ENCODE measurements at places on chromosomes 7 and 10.

DNA sequence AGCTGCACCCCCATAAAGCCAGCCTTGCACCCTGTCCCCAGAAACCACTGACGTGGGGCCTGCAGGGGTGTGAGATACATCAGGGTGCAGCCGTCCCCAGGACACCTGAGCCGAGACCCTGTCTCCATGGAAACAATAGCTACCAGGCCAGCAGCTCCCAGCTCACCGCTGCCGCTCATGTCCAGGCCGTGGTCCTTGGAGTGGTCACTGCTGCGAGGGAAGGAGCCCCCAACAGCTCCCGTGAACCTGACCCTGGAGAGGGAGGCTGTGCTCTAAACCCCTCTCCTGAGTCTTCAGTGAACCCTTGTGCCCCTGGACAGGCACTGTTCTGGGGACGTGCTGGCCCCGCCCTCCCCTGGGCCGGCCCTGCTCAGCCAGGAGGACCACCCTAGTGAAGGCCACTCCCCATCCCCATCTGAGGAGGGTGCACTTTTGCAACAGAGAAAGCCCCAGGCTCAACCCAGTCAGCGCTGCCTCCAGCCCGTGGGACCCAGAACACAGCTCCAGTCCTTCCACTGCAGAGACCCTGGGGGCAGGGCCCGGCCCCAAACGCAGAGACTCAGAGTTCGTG lies 19.6 kb upstream of the INPP5A start:
- no peak for DNase-seq

DNA sequence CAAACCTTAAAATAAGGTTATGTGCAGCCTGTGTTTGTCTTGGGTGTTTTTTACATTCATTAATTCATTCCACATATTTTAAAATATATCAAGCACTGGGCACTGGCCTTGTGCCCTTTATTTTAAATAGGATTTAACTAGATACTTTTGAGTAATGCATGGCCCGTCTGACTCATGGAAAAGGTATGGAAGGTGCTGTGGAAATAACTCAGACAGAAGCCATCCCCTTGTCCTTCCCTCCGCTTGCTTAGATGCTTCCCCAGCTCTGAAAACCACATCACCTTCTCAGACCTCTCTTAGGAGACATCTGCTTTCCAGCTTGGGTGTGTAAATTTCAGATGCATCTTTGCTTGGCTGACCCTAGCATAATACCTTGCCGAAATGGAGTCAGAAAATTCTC lies 30.5 kb downstream of the SLC18A2 start:
- no peak for DNase-seq

DNA sequence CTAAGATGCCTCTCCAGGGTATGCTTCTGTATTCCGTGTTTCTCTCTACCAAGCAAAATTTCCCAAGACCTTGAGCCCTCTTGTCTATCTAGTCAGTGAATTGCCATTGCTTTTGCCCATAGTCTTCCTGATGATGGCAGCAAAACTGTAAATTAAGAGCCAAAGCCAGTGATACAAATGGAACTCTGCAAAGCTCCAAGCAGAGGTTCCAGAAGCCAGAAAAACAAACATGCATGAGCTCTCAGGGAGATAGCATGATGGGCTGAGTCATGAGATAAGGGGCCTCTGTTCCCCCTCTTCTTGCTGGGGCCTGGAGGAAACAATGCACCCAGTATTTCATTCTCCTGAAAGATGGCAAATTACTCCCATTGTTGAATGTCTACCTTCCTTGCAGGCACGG lies 24.7 kb downstream of the LSMEM1 start:
- no peak for DNase-seq

GRCh38 chr7:4633012-4633411 lies 49.1 kb upstream of the FOXK1 start:
- DNase-seq: no peak

- no peak for DNase-seq
Observed at GRCh38 chr10:48651839-48652238, 32.8 kb upstream of the WDFY4 start.

- no peak for DNase-seq
Observed at GRCh38 chr7:36283181-36283580, 106.5 kb upstream of the ANLN start.

DNA sequence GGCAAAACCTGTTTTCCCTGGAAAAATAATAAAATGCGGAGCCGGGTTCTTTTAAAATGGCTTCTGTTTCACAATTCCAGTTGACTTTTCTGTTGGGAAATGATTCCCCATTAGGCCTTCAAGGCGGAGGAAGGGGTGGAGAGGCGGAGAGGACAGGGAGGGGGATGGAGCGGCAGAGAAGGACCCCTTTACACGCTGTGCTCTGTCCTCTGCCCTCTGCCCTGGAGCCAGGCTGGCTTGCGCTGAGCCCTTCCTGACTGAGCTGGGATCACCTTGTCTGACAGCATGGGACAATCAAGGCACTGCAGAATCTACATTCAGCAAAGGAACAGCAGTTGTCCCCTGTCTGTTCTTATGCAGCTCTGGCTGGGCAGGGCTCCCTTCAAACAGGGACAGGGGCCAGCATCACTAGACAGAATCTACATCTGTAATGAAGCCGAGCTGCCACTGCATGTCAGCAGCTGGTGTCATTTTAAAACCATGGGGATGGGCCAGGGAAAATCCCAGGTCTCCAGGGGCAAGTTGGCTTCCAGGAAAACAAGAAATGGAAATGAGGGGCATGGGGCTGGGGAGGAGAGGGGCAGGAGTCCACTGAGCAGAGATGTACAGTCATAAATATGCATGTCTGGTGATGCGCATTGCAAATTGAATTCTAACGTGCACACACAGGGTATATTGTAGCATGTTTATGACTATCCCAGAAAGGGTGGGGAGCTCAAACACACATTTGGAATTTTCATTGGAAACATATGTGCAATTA lies 120.0 kb downstream of the MKX start:
- DNase-seq: no peak

DNA sequence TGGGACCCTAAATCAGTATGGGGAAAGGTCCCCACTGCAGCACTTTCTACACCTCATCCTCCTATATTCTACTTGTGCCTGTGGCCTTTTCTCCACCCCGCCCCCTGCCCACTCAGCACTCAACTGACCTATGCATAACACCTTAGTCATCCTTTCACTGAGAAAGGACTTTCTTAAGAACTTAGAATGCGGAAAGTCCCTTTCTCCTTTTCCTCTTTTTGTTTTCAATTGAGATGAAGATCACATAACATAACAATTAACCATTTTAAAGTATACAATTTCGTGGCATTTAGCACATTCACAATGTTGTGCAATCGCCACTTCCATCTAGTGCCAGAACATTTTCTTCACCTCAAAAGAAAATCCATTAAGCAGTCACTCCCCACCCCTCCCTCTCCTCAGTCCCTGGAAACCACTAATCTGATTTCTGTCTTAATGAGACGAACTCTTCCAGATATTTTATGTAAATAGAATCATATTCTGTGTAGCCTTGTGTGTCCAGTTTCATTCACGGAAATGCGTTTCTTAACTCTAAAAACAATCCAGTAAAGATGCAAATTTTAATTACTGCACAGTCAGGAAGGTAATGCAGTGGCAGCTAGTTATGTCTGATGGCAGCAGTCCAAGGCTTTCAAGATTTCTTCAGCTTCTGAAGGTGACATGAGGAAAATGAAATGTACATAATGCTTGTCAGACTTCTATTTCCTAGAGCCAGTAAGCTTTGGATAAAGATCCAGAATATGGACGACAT lies 41.7 kb downstream of the FAS start:
- DNase-seq: no peak

DNA sequence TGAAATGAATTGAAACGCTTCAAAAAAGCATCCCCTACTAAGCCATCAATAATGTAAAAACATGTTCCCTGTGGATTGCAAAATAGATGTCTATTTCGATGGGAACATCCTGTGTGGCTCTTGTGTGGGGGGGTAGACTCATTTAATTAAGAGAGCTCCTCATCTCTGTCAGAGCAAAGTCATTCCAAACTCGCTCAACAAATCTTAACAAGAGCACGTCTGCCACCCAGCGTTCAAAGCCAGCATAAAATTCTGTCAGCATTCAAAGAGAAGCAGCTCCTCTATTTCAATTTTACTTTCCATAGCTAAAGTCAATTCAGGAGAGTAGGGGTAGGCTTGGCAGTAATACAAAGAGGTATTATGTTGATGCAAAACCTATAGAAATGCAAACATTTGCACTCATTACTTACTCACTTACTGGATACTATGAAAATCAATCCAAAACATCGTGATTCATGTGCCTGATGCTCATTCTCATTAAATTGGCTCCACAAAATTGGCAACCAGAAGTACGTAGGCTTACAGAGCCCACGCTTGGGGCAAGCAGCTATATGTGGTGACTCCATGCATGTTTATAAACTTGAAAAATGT lies 114.9 kb downstream of the IPMK start:
- DNase-seq: peak; percentile 26

- DNase-seq: no peak
Observed at GRCh38 chr7:128056901-128057300, 25.7 kb upstream of the LRRC4 start.

DNA sequence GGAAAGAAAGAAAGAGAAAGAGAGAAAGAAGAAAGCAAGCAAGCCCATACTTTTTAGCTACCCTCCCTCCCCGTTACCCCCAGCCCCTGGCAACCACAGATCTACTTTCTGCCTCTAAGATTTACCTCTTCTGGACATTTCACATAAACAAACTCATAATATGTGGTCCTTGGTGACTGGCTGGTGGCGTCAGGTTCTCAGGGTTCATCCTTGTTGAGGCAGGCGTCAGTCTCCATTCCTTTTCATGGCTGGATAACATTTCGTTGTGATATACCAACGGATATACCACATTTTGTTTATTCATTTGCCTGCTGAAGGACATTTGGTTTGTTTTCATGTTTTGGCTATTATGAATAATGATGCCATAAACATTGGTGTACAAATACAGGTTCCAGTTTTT lies 30.5 kb downstream of the CDH23 start:
- no peak for DNase-seq

DNA sequence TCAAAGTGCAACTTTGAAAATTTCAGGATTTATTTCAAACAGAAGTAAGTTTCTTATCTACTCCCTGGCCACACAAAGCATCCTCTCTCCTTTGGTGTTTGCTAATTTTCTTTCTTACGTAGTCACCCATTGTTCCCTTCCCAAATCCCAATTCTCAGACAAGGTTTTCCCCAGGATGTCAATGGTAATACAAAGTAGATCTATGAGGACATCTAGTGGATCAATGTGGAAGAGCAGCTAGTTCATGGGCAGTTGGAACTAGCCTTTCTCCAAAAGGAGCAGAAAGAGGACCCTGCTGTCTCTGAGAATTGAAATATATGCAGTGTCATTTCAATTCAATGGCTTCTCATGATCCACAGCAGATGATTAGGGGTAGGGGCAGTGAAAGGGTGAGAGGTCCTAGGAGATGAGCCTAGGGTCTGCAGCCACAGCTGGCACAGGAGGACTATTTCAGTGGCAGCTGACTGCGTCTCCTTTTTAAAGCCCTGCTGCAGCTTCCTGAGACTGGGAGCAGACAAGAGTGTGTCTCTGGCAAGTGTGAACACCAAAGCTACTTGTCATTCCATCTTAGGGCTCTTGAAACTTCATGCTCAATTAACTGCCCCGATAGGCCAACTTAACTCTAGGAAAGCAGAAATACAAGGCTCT lies 632.6 kb downstream of the KCNMA1 start:
- DNase-seq: peak; percentile 36

GRCh38 chr10:29542723-29543122 lies 92.0 kb downstream of the SVIL start:
- no peak for DNase-seq

- no peak for DNase-seq
Observed at GRCh38 chr7:92944633-92945032, 108.3 kb upstream of the CDK6 start.

DNA sequence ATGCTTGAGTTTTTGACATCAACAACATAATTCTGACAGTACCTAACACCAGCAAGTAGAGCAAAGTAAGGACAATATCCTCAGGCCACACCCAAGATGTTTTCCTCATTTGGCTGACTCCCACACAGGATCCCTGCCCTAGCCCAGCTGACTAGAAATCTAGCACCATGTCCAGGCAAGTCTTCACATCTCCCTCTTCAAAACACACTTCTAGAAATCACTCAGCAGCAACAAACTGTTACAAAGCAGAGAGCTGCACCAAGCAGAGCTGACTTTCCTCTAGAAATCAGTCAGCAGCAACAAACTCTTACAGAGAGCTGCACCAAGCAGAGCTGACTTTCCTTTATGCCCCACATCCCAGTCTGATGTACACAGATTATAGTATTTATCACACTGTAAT lies 7.7 kb downstream of the TMEM168 start:
- DNase-seq: no peak

GRCh38 chr7:70042533-70042932 lies 444.3 kb downstream of the AUTS2 start:
- DNase-seq: no peak

GRCh38 chr10:74194545-74194944 lies 43.5 kb downstream of the ADK start:
- DNase-seq: no peak

GRCh38 chr7:106450716-106451115 lies 165.9 kb upstream of the NAMPT start:
- no peak for DNase-seq

GRCh38 chr7:78176171-78176570 lies 377.6 kb downstream of the PHTF2 start:
- DNase-seq: no peak

DNA sequence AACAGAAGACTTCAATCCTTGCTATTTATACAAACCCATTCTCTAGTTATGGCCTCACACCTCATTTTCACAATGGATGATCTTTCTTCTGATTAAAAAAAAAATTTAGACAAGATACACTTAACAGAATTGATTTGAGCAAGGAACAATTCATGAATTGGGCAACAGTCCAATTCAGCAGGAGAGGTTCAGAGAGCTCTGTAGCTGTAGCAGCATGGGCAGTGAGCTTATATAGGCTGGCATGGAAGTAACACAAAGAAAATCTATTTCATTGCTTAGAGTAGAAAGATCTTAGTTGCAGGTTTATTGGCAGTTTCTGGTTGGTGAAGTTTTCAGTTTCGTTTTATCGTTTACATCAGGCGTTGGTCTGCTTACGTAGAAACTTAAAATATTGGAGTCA lies 23.0 kb upstream of the LRGUK start:
- DNase-seq: no peak

DNA sequence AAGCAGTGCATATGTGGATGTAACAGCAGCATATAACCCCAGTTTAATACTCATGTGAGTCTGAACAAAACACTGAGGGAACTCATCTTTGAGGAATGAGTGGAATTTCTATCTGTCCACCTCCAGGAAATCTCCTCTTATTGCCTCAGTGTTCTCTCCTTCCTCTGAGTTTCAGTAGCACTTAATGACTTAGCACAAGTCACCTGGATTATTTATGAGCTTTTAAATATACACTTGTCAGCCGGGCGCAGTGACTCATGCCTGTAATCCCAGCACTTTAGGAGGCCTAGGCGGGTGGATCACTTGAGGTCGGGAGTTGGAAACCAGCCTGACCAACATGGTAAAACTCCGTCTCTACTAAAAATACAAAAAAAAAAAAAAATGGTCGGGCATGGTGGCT lies 4.3 kb downstream of the LRRC20 start:
- no peak for DNase-seq

All from smooth muscle cell of the brain vasculature (primary cell).